Fibroblast of mammary gland (primary cell): ENCODE measurements at places on chromosomes 1 and 21.

- DNase-seq: no peak
Measured at GRCh38 chr1:154095456-154096060, 59.3 kb downstream of the NUP210L start.

DNA sequence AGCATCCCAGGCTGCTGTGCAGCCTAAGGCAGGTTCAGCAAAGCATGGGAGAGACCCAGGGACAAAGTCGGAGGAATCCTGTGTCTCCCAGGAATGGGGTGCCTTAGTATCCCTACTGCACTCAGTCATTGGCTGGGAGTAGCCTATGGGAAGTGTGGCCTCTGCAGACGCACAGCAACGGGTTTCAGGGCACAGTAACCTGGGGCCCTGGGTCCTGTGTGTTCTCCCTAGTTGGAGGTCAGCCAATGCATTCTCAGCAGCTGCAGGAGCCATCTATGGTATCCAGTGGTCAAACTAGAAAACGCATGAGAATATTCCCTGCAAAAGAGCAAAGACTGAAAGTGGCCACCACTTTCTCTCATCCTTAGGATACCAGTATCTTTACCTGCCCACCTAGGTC lies 13.7 kb upstream of the C1orf21 start:
- DNase-seq: no peak

DNA sequence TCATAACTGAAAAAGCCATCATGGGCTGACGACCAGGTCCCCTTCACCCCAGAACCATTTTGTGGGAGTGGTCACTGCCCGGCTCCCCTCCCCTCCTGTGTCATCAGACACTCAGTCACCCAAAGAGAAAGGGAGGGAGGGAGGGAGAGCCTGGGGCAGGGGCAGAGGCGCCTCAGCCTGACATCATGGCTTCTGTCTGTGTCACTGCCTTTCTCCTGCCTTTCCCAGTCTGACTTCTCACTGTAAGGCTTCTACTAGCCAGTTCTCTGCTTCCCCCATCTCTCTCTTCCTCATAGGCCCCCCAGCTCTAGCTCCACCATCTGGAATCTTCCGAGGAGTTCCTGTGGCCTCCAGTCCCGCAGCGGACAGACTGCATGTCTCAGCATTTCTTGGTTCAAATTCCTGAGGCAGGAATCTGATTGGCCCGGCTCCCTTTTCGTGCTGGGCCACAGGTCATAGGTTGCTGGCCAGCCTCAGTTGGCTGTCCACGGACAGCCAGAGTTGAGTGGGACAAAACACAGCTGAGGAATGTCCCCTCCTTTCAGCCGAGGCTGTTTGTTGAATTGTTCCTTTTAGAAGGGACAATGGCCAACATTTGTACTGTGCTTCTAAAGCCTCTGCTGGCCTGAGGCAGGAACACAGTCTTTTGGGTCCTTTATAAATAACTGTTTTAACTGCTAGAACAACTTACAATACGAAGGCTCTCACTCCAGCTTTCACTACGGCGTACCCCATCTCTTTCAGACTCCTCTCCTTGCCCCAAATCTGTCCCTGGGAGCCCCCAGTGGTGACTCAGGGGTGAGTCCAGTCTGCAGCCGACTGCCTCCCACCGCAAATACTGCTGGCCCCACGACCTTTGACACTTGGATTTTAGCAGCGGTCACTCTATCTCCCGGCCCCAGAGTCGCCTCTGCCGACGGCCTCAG lies 18.7 kb upstream of the KANK4 start:
- no peak for DNase-seq

DNA sequence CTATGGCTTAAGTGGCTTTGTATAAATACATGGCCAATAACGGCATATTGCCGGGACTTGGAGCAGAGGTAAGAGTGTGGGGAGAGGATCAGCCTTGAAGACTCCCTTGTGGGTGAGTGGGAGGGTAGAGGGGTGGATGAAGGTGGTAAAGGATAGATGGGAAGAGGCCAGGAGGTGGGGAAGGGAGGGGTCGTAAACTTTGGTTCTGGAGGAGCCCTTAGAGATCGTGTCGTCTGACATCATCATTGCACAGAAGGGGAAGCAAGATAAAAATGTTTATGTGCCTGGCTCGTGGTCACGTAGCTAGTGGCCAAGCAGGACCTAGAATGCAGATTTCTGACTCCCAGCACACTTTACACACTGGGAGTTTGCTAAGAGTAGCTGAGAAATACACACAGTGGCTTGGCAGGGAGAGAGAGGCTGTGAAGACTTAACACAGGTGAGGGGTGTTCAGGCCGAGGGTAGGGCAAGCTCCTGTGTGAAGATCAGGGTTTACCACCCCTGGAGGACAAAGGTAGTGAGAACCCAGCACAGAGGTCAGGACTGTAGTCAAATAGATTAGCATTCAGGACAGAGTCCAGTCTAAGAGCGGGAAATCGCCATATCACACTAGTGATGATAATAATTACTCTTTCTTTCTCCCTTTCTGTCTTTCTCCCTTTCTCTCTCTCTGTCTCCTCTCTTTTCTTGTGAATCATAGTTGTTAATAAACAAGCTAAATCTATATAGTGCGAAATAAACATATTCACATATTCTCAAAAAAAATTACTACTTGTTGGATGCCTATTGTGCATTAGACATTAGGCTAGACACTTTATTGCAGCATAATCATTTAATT lies 75.5 kb downstream of the LRRC8D start:
- no peak for DNase-seq

- peak; percentile 44 for DNase-seq
Measured at GRCh38 chr1:150268340-150268704, 494 bp downstream of the APH1A start.

GRCh38 chr1:19824541-19824940 lies 9.5 kb upstream of the RNF186 start:
- peak; percentile 26 for DNase-seq

GRCh38 chr1:41420860-41421259 lies 59.6 kb downstream of the FOXO6 start:
- peak; percentile 39 for DNase-seq

DNA sequence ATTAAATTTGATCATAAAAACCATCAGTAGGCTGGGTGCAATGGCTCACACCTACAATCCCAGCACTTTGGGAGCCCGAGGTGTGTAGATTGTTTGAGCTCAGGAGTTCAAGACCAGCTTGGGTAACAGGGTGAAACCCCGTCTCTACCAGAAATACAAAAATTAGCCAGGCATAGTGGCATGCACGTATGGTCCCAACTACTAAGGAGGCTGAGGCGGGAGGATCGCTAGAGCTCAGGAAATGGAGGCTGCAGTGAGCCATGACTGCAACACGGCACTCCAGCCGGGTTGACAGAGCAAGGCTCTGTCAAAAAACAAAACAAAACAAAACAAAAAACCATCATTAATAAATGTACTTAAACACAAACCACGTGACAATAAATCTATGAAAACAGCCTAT lies 61.0 kb downstream of the ARID4B start:
- DNase-seq: no peak

- no peak for DNase-seq
Measured at GRCh38 chr1:98107256-98107655, 186.4 kb upstream of the DPYD start.

DNA sequence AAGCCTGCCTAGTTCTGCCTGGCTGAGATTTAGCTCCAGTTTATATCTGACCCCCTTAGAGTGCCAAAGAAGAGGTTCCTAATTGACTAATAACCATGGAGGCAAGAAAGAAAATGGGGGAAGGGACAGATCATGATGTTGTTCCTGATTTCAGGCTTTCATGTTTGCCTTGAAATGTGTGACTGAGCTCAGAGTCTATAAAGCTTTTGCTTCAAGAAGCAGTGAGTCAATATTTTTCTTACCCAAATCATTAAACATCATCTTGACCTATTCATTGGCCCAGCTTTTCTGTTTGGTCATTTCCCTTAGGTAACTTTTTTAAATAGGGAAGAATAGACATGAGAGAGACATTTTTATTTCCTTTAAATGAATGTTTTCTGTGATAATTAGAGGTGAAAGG lies 55.9 kb downstream of the HHAT start:
- peak; percentile 69 for DNase-seq

- DNase-seq: no peak
Measured at GRCh38 chr1:189983166-189983890, 494.3 kb downstream of the BRINP3 start.

DNA sequence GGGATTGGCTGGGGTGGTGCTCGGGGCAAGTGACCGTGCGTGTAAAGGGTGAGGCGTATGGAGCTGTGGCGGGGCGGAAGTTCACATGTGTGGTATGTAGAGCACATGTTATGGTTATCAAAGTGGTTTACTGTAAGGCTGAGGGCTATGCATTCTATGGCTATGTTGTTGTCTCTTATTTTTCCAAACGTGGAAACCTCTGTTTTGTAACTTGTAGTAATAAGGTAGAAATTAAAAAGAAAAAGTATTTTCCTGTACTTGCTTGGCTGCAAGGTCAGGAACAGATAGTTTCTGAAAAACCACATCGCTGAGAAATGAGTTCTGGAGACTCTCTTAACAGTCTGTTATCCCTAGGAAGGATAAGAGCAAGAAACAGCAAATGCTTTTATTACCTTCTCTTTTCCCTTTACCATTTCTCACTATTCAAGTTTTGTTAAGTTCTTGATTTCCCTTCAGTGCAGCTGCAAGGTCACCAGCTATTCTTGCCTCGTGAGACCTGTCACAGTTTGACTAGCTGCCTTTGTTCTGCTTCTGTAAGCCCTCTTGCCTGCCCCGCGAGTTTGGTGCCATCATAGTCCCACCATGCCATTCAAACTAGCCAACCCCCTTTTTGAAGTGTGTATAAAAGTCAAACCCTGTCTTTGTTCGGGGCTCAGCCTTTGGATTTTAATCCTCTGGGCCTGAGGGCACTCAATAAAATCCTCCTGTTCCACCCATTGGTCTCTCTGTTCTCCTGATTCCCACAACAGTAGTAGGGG lies 9.5 kb downstream of the RNU1-2 start:
- DNase-seq: peak; percentile 90

GRCh38 chr1:201916649-201917249 lies 28.1 kb downstream of the SHISA4 start:
- DNase-seq: peak; percentile 99

DNA sequence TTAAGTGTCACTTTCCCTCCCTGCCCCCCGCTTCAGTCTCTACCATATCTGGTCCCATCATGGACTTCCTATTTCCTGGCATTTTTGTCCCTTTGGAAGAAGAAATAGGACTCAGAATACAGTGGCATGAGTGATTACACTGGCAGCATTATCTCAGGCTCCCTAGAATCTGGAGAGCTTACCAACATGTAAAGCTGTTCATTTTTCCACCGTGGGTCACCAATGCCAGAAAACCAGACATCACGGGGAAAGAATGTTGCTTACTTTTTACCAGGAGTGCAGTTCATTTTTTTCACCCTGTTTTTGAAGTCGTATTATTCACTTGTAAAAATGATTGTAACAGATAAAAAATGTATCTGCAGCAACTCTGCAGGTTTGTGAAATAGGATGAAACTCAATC lies 44.8 kb downstream of the BACH1 start:
- DNase-seq: peak; percentile 84

- no peak for DNase-seq
Measured at GRCh38 chr1:21058035-21058793, 118.5 kb downstream of the EIF4G3 start.

DNA sequence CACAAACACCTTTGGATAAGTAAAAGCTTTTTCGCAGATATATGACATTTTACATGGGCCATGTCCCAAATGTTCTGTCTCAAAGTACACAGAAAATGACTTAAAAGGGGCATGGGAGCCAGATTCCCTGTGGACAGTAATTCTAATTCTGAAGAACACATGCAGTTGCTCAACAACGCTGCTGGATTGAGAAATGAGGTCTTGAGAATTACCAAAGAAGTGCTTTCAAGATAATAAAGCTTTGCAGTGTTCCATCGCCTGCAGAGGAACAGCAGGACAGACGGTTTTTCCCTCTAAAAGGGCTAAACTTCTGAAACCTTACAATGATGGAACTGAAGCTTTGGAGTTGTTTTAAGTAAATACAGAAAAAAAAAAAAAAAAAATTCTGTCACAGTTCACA lies 55.3 kb upstream of the HSPA13 start:
- peak; percentile 12 for DNase-seq

DNA sequence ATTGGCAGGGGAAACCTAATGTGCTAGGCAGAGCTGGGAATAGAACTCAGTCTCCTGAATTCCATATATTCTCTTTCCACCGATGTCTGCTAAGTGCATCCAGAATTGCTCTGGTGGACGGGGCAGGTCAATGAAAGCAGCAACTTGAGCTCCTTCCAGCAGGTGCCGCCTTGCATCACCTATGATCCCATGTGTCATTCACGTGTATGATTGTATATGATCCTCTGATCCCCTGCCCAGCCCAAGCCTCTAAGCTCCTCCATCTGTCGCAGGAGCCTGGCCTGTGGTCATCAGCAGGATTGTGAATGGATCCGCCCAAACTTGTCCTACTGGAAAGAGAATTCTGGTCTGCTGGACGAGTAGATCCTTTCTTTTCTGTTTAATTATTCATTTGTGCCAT lies 13.1 kb downstream of the ACTA1 start:
- no peak for DNase-seq

- DNase-seq: peak; percentile 31
Measured at GRCh38 chr1:61640531-61641530, 84.1 kb downstream of the TM2D1 start.

- peak; percentile 17 for DNase-seq
Measured at GRCh38 chr1:117250061-117250606, 39.4 kb upstream of the VTCN1 start.

- DNase-seq: no peak
Measured at GRCh38 chr1:196650403-196650802, 1.4 kb upstream of the CFH start.

- DNase-seq: no peak
Measured at GRCh38 chr1:242828828-242829227, 304.3 kb upstream of the PLD5 start.

DNA sequence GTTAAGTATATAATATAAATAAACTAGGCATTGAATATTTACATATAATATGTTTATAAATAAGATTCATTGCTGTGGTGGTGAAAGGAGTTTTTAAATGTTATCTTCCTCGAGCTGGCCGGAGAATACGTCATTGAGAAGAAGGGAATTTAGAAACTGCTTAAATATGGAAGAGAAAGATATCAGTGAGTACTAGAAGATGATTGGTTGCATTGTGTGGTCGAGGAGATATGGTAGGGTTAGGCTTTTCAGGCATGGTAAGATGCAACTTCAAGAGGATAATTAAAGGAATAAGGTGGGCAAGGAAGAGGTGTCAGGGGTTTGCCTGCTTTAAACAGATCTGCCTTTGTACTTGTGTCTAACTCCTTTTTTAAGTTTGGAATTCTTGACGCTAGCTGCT lies 73.5 kb downstream of the RPS6KC1 start:
- DNase-seq: no peak
